ENCODE measurements at places on chromosomes 13 and 19. TPM values are rescaled to one million over a fixed set of nuclear protein-coding genes. Genes with fewer than 3 reads are reported as not detected.

DNA sequence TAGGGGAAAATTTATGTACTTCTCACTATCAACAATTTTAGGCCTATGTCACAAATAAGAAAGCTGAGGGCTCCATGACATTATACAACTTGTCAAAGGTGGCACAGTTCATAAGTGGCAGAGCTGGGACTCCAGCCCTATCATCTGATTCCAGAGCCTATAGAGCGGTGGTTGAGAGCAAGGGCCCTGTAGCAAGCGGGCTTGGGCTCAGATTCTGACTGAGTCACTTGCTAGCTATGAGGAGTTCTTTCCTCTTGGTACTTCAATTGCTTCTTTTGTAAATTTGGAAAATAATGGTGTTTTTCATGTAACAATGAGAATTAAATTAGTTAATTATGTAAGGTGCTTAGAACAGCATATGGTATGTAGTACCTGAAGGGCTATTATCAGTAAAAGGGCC, 28.7 kb upstream of the FAM216B start:
- no peak overlapping the region for H3K4me3 ChIP-seq
- H3K4me1 ChIP-seq: no peaks in the 10 kb centered on the region
- no peak for DNase-seq
- no peaks in the 10 kb centered on the region for H3K36me3 ChIP-seq
- 0 out of 2 replicates have a peak, but pooled peaks cover 3% of the 10 kb centered on the region for H3K27me3 ChIP-seq
- H3K27ac ChIP-seq: no peak overlapping the region

DNA sequence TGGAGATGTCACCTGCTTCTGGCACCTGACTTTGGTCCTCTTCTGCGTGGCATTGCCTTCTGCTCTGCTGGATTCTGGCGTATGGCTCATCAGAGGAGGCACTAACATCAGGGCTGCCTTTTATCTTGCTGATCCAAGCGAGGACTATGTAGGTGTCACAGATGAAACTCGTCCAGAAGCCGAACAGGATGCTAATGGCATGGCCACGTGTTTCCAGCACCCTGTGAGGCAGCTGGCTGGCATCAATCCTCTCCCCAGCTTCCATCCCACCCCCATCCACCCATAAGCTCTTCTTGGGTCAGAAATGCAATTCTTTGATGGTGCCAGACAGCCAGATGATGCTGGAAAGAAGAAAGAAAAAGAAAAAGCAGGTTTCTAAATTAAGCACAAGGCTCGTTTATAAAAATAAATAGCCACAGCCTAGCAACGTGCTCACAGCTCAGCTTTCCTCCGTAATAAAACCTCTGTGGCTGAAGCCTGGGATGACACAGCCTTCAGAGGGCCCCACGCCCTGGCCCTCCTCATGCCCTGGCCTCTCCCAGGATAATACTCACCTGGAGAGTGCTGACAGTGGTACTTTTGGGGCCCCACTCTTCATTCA, 212.9 kb upstream of the SERP2 start:
- no peaks in the 10 kb centered on the region for H3K27me3 ChIP-seq
- no peak for DNase-seq
- no peak overlapping the region for H3K4me3 ChIP-seq
- H3K4me1 ChIP-seq: no peaks in the 10 kb centered on the region

GRCh38 chr19:42121656-42122069, 10.6 kb downstream of the POU2F2 start:
- no peaks in the 10 kb centered on the region for H3K4me1 ChIP-seq
- no peaks in the 10 kb centered on the region for H3K36me3 ChIP-seq
- DNase-seq: no peak
- no peaks in the 10 kb centered on the region for H3K27me3 ChIP-seq

DNA sequence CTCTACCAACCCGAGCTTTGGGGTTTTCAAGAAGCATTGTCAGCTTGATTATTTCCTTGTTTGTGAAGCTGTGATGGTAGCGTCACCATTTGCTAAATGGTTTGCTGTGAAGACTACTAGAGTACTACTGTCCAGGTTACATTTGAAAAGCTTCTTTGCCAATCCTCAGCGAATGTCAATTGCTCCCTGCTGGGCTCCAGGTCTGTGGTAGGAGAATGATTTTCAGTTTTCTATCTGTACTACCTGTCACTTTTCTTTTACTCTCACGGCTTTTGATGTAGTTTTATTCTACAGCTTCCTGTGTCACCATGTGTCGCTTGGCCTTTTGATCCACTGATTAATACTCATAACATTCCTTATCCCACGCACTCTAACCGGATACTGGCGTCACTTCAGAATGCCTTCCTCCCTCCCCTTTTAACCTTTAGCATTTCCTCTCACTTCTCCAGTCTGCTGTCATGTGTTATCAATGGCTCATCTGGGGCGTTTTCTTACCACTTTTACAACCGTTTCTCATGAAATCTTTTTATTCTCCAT, 7.5 kb upstream of the GPR183 start:
- DNase-seq: peak; percentile 96
- H3K27me3 ChIP-seq: no peaks in the 10 kb centered on the region
- peaks cover 82% of the 10 kb centered on the region for H3K4me1 ChIP-seq

DNA sequence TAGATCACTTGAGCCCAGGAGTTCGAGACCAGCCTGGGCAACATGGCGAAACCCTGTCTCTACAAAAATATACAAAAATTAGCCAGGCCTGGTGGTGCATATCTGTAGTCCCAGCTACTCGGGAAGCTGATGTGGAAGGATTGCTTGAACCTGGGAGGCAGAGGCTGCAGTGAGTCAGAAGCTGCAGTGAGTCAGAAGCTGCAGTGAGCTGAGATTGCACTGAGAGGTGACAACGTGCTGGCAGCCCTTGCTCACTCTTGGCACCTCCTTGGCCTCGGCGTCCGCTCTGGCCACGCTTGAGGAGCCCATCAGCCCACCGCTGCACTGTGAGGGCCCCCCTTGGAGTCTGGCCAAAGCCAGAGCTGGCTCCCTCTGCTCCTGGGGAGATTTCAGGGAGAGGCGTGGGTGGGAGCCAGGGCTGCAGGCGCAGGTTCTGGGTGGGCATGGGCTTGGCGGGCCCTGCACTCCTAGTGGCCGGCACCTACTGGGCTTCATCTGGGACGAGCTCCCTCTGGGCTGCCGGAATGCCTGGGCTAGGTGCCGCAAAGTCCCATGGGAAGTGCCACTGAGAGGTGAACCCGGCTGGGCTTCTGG, 39.5 kb upstream of the RPL21 start:
- peak; percentile 32 for DNase-seq
- no peaks in the 10 kb centered on the region for H3K27me3 ChIP-seq
- H3K4me3 ChIP-seq: no peak overlapping the region
- peaks cover 4% of the 10 kb centered on the region for H3K4me1 ChIP-seq

DNA sequence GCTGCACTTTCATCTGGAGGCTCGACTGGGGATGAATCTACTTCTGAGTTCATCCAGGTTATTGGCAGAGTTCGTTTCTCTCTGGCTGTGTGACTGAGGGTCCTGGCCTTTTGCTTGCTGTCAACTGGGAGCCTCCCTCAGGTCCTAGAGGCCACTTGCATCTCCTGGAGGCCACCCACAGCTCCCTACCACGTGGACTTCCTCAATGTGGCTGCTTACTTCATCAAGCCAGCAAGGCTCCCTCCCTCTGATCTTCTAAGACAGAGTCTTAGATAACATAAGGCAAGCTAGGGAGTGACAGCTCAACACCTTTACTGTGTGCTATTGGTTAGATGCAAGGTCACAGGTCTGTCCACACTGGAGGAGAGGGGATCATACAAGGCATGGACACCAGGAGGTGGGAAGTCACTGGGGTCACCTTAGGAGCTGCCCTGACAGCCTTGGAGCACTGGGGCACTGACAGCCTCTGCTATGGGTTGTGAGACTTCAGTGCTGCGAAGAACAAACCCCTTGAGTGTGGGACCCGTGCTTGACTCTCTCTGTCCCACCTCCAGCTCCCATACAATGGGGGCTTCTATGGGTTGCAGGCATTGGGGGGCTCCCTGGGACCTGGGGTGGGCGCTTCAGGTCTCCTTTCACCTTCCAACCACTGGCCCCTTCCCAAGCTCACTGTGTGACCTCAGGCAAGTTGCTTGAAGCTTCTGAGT, 5.3 kb downstream of the FAM187B start:
- H3K27me3 ChIP-seq: no peaks in the 10 kb centered on the region
- no peak for DNase-seq
- peaks cover 6% of the 10 kb centered on the region for H3K4me1 ChIP-seq

DNA sequence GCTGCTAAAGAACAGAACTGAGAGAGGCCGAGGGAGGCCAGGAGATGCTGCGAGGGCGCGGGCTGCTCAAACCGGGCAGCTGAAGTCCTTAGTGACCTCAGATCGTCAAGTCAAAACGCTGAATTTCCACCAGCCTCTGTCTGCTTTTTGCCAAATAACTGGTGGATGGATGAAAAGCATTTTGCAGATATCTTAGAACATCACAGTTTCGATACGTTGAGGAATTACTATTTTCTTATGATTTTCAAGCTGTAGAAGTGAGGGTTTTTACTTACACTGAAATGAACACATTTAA, 2.0 kb downstream of the GPC6 start:
- no peak for DNase-seq
- H3K4me3 ChIP-seq: no peak overlapping the region
- no peak overlapping the region for H3K27ac ChIP-seq

- no peaks in the 10 kb centered on the region for H3K4me1 ChIP-seq
- DNase-seq: no peak
- no peak overlapping the region for H3K27ac ChIP-seq
These were observed 36.2 kb downstream of the CLDN10 start for GRCh38 chr13:95588721-95589120.

- no peak overlapping the region for H3K4me3 ChIP-seq
- no peaks in the 10 kb centered on the region for H3K4me1 ChIP-seq
- DNase-seq: no peak
- no peaks in the 10 kb centered on the region for H3K27me3 ChIP-seq
- no peak overlapping the region for H3K27ac ChIP-seq
These were observed 45.9 kb downstream of the SPTBN4 start for GRCh38 chr19:40512473-40513344.

DNA sequence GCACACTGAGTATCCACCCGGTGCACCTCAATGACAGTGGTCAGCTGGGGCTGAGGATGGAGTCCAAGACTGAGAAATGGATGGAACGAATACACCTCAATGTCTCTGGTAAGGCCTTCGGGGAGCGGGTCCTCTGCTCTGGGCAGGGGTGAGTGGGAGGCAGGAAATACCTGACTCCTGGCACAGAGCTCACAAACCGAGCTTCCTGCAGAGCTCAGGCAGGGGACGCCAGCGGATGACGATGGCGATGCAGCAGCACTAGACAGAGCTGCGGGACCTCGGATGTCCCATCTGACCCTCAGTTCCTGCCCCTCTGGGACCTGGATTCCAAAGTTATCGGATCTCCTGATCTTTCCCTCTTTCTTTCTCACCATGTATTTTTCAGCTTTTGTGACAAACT, 3.8 kb downstream of the CD22 start:
- no peaks in the 10 kb centered on the region for H3K27me3 ChIP-seq
- DNase-seq: no peak
- H3K4me1 ChIP-seq: no peaks in the 10 kb centered on the region
- no peak overlapping the region for H3K4me3 ChIP-seq
- H3K27ac ChIP-seq: no peak overlapping the region

GRCh38 chr19:3479177-3479833, 1.0 kb downstream of the SMIM24 start:
- peaks cover 7% of the 10 kb centered on the region for H3K4me1 ChIP-seq
- no peak overlapping the region for H3K4me3 ChIP-seq
- H3K36me3 ChIP-seq: no peaks in the 10 kb centered on the region
- DNase-seq: peak; percentile 27

GRCh38 chr13:62123409-62123808, 707.8 kb upstream of the PCDH20 start:
- no peaks in the 10 kb centered on the region for H3K36me3 ChIP-seq
- no peak for DNase-seq
- no peaks in the 10 kb centered on the region for H3K27me3 ChIP-seq
- no peak overlapping the region for H3K27ac ChIP-seq
- no peak overlapping the region for H3K4me3 ChIP-seq
- H3K4me1 ChIP-seq: no peaks in the 10 kb centered on the region

- H3K36me3 ChIP-seq: no peaks in the 10 kb centered on the region
- peak overlapping the region; percentile 83 for H3K27ac ChIP-seq
- H3K4me3 ChIP-seq: peak overlapping the region; percentile 74
These were observed 2.0 kb downstream of the MISP start for GRCh38 chr19:752652-753517.

GRCh38 chr13:95226050-95226449, 75.2 kb downstream of the ABCC4 start:
- no peak for DNase-seq
- H3K36me3 ChIP-seq: no peaks in the 10 kb centered on the region
- no peaks in the 10 kb centered on the region for H3K4me1 ChIP-seq
- H3K4me3 ChIP-seq: no peak overlapping the region
- no peaks in the 10 kb centered on the region for H3K27me3 ChIP-seq

- no peaks in the 10 kb centered on the region for H3K4me1 ChIP-seq
- DNase-seq: no peak
- peaks cover 23% of the 10 kb centered on the region for H3K27me3 ChIP-seq
- H3K4me3 ChIP-seq: no peak overlapping the region
- no peak overlapping the region for H3K27ac ChIP-seq
- no peaks in the 10 kb centered on the region for H3K36me3 ChIP-seq
These were observed 314.8 kb upstream of the MAB21L1 start for GRCh38 chr13:35791184-35791851.

- H3K27ac ChIP-seq: no peak overlapping the region
- no peak overlapping the region for H3K4me3 ChIP-seq
These were observed 414.8 kb downstream of the GPC5 start for GRCh38 chr13:91813253-91813652.

DNA sequence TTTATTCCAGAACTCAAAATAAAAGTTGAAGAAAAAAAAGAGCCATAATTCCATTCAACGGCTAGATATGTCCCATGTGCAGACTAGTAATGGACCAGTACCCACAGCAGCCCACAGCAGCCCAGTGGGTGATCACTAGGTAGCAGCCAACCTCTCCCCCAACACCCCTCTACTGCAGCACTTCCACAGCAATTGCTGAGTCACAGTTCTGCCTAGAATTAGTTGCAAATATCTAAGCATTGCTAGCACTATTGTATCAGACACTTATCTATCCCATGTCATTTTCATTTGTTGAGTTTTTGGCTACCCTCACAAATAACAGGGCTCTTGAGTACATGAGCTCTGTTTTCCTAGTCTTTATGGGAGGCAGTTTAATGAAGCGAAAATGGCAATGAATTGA, 258.7 kb downstream of the RAP2A start:
- 0 out of 2 replicates have a peak, but pooled peaks cover 4% of the 10 kb centered on the region for H3K27me3 ChIP-seq
- H3K36me3 ChIP-seq: no peaks in the 10 kb centered on the region
- H3K4me3 ChIP-seq: no peak overlapping the region
- no peak for DNase-seq
- H3K4me1 ChIP-seq: no peaks in the 10 kb centered on the region

DNA sequence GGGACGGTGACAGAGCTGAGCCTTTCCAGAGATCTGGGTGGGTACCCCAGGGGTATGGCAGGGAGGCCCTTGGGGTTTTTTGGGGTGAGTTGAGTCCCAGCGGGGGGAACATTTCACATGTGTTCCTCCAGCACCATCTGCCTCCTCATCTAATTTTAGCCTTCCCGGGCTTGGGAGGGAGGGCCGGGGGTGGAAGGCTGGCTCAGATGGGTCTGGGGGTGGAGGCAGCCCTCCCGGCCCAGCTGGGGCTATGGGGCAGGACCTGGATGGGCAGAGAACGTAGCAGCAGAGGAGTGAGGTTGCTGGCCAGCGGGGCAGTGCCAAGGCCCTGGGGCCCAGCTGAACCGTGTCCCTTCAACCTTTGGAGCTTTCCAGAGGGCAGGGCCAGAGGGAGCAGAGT, 23.5 kb downstream of the ADGRL1 start:
- H3K27ac ChIP-seq: no peak overlapping the region
- H3K36me3 ChIP-seq: peaks cover 6% of the 10 kb centered on the region
- no peak overlapping the region for H3K4me3 ChIP-seq
- H3K27me3 ChIP-seq: no peaks in the 10 kb centered on the region
- DNase-seq: no peak

GRCh38 chr13:94296471-94296870, 183.0 kb downstream of the DCT start:
- no peaks in the 10 kb centered on the region for H3K27me3 ChIP-seq
- H3K4me3 ChIP-seq: no peak overlapping the region
- no peak for DNase-seq

PRR19 gene
- total RNA-seq: 0.93 TPM

NECTIN2 gene
- 96.3 TPM for total RNA-seq

UPF3A gene
- 31.8 TPM for total RNA-seq

IGFL4 gene
- not detected for total RNA-seq

ZNF93 gene
- not detected for total RNA-seq

All from HCT116 (cell line).